ENCODE measurements at places on chromosomes 1 and 21.

- no peak for DNase-seq
Observed at GRCh38 chr1:116226017-116226416, 114.8 kb downstream of the MAB21L3 start.

GRCh38 chr1:61753998-61754508 is 11.8 kb downstream of the PATJ start:
- no peak for DNase-seq

DNA sequence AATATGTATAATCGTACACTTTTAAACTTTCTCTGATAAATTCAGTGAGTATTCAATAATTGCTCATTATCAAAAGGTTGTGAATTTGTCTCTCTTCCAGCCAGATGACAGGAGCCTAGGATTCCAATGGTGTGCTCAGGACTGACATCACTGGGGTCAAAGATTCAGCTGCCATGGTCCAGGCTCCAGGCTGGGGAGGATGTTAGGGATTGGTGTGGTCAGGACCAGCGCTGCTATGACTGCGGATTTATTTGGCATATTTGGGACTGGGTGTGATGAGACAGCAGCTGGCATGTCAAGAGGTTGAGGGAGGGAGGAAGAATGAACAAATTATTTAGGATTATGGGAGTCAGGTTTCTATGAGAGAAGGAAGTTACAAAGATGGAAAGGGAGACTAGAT is 48.2 kb upstream of the ABCA4 start:
- DNase-seq: no peak

DNA sequence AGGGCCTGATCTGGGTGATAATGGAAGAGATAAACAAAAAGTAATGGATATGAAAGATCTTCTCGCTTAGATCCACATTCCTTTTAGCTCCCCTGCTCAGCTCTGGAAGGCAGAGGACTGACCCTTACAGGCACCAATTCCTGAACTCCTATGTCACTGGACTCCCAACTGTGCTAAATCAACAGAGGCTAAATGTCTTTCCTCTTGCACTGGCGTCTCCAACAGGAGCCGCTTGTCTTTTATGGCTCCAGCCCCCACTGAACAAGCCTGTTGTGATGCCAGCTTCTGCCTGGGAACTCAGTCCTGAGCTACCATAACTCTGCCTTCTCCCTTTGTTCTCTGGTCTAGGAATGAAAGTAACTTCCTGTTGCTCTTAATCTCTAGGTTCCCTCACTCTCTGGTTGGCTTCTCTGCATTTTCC is 142.1 kb upstream of the COL11A1 start:
- no peak for DNase-seq

GRCh38 chr1:225493591-225494246 is 65.9 kb upstream of the LBR start:
- DNase-seq: no peak

DNA sequence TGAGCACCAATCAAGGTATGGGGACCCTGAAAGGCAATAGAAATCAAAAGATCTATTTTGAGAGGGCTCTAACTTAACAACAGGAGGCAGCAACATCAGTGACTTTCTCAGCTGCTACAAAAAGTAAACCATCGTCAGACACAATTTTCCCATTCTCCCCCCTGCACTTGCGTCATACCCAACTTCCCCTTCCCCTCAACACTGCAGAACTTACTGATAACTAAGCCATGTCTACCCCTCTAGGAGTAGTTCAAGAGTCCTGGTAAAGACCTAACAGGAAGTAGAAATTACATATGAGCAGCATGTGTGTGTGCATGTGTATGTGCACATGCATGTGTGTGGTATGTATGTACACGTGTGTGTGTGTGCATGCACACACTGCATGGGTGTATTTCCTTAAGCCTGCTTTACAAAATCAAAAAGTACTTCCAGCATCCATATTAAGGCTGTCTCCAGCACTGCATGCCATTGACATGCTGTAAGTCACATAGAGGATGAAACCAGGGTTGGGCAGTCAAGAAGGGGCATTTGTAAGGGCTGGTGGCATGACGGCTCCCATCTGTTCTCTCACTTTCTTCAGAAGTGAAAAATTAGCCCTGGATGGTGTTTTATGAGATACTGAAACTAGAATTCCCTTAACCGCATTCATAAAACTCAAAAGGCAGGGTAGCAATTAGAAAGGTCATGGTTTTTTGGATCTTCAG is 460.1 kb upstream of the RUNX1 start:
- DNase-seq: no peak

GRCh38 chr1:61452176-61453035 is 272.5 kb downstream of the TM2D1 start:
- DNase-seq: no peak

DNA sequence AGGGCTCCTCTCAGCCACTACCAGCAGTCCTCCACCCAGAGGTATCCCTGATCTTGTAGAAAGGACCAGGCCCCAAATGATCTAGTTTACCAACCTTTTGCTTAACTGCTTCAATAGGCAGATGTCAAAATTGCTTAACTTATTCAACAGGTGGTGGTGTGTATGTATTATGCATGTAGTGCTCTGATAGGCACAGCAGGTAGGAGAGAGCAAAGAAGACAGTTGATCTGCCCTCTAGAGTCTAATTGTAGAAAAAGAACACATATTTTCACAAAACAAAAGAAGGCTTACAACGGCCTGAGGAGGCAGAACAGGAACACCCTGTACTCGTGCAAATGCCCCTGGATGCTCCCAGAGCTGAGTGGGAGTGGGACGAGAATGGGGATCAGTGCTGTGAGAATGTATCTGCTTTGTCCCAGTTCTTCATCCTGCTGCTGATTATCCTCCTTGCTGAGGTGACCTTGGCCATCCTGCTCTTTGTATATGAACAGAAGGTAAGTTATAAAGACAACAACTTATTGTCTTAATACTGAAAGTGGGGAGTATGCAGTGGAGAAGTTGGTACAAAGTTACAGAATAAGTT is 21.1 kb downstream of the CD53 start:
- no peak for DNase-seq

- DNase-seq: no peak
Observed at GRCh38 chr1:23449958-23450357, 25.4 kb upstream of the TCEA3 start.

GRCh38 chr1:214857716-214858115 is 224.8 kb upstream of the KCNK2 start:
- no peak for DNase-seq

DNA sequence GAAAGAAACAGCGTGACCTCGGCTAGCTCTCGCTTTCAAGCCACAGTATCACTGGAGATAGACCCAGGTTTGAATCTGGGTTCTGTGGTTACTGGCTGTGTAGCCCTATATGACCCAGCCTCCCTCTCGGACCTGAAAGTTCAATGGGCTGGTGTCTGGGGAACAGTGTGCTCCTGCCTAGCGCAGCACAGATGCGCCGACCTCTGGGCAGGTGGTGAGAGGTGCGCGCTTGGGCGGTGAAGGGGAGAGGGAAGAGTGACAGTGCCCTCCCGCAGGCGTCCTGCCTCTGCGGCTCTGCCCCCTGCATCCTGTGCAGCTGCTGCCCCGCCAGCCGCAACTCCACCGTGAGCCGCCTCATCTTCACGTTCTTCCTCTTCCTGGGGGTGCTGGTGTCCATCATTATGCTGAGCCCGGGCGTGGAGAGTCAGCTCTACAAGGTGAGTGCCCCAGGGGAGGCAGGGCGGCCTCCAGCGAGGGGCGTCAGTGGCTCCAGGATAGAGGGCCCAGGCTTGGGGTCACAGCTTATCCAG is 10.5 kb downstream of the SERINC2 start:
- DNase-seq: no peak

DNA sequence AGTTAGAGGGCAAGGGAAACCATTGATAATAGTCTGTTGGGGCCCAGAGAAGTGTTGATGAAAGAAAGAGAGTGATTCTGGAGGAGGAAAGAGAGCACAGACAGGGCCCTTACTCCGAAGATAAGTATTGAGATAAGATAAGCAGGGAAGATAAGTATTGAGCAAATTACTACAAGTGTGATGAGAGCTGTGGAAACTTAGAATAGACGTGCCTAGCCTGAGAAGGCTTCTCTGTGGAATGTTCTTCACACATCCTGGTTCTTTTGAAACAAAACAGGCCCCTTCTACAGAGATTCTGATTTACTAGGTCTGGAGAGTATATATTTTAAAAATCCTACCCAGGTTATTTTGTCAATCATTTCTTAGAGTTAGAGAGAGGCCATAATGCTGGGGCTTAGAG is 26.4 kb downstream of the FNBP1L start:
- DNase-seq: no peak

DNA sequence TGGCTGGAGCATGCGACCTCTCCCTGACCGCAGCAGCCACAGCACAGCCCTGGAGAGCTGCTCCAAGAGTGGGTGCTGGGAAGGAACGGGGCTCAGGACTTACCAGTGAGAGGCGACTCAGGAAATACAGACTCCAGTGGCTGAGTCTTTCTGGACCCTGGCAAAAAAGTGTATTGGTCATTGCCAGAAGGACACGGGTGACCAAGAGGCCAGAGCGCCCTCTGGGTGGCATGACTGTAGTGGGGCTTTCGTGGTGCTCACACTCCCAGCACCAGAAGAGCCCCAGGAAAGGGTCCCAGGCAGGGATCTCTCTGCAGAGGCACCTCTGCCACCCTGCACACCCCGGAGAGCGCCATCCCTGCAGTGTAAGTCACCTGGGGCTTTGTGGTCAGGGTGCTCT is 8.9 kb upstream of the PRDM16 start:
- DNase-seq: no peak

GRCh38 chr21:41763996-41764395 is 2.9 kb downstream of the RIPK4 start:
- no peak for DNase-seq

DNA sequence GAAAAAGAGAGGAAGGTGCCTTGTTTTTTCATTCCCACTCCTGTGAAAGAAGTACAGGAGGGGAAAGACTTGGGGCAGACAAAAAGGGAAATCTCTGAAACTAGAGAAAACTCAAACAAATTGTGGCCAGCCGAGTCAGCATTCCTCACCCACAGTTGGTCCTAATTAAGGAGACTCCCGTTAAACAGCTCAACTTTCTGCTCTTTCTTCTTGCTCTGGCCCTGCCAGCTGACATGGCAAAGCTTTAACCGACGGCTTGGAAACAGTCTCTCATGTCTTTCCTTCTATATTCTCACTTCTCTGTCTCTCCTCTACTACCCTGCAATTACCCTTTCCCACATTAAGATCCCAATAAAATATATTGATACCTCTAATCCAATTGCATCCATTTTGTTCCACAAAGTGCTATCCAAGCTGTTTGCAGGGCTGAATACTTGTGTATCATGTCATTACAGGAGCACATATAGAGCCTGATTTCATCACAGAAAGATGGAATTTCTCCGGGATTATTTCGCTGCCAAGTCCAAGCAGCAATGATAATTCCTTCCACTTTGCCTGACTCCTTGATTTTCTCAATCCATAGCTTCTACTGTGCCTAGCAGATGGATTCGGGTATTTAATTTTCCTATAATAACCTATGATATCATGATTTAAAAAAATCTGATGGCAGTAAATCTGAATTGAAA is 65.4 kb upstream of the IPO9 start:
- no peak for DNase-seq

DNA sequence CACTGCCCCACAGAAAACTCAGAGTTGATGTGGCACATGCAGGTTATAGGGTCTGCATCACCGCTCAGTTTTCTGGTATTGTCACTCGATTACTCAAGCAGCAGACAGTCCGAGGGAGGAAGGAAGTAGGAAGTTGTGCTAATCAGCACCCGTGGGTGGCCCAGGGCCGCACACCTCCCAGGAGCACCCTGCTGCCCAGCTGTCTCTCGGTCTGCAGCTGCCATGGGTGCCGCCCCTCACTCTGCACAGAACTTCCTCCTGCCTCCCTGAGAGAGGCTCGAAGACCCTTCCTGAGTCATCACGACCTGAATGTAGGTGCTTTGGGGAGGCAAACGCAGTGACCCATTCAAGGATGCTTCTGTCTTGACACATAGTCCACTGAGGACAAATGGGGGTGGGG is 4.2 kb upstream of the TFF3 start:
- peak; percentile 61 for DNase-seq

GRCh38 chr1:109906160-109906838 is 4.3 kb upstream of the CSF1 start:
- DNase-seq: peak; percentile 90

- DNase-seq: no peak
Observed at GRCh38 chr1:115199416-115200132, 110.3 kb upstream of the TSPAN2 start.

DNA sequence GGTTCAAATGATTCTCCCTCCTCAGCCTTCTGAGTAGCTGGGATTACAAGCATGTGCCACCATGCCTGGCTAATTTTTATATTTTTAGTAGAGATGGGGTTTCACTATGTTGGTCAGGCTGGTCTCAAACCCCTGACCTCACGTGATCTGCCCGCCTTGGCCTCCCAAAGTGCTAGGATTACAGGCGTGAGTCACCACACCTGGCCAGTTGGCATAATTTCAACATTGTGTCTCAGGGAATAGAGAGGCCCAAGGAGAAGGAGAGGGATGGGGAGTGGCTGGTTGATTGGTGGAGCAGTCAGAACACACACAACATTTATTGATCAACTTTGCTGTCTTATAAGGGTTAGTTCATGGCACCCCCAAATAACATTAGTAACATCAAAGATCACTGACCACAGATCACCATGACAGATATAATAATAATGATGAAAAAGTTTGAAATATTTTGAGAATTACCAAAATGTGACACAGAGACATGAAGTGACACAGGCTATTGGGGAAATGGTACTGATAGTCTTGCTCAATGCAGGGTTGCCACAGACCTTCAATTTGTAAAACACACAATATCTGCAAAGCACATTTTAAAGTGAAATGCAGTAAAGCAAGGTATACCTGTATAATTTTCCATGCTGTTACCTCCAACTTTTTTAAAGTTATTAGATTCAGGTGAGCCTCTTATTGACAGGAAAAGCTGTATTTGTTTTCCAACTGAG is 15.8 kb upstream of the CYB5R1 start:
- no peak for DNase-seq

DNA sequence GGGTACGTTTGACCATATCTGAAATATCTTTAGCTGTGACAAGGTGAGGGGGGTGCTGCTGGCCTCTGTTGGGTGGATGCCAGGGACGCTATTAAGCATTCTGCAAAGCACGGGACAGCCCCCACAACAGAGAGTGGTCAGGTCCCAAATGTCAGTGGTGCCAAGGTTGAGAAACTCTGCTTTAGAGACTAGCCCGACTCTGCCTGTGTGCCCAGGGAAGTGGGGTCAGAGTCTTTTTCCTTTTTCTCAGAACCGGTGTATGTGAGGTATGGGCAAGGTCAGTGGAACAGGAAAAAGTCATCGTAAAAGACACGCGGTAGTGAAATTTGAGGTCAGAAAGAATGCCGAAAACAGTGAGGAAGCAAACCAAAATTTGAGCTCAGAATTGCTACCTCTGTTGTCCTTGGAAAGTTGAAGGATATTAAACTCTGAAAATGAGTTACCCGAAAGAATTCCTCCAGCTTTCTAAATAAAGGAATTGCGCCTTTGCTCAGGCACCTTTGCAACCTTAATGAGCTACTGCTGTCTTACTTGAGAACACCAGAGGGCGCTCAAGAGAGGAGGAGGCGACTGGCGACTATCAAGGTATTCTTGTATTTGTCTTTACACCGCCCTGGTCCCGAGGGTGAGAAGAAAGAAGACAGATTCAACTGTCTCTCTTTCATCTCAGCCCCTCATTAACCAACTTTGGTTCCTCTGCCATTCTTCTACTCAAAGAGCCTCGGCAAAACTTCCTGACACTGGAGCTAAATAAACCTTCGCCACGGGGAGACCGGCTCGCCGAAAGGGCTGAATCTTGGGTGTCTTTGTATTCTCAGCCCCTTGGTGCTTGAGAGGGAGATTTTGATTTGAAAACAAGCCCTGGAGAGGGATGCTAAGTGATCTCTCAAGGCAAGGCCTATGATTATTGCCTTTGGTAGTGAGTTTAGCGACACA is 85.4 kb upstream of the OLIG2 start:
- DNase-seq: peak; percentile 40
